Dorsolateral prefrontal cortex (tissue), 122 donors: ENCODE measurements at places on chromosomes 13 and 19. TPM values are rescaled to one million over a fixed set of nuclear protein-coding genes. Genes with fewer than 3 reads are reported as not detected.

DNA sequence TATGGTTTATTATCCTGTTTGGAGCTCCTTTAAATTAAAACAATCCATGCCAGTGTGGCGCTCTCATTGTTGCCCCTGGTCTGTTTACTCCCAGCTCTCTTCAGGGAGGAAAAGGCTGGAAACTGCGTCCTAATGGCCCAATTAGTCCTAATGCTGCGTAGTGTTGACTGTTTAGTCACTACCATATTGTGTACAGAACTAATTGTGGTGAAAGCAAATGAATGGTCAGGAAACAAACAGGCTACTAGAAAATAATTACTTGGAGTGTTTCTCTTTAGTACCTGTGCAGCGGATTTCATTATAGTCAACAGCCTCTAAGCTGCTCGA lies 54.5 kb upstream of the MTIF3 start:
- no peak for DNase-seq

DNA sequence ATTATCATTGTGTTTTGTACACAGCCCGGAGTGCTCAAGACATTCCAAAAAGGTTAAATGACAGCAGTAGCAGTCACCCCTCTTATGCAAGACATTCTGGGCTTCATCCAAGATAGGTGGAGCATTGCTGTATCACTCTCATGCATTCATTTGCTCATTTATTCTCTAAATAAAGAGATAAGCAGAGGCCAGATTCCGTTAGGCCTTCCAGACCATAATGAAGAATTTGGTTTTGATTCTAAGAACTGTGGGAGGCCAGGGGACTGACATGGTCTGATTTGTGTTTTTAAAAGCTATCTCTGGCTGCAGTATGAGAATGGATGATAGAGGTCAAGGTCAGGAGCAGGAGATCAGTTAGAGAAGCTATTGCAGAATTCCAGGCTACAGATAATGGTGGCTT lies 145.8 kb downstream of the KCNRG start:
- DNase-seq, result no peak

GRCh38 chr19:49588365-49589122 lies 2.4 kb upstream of the PRR12 start:
- DNase-seq, result no peak

PRODH2 gene
- total RNA-seq, result not detected

ZNF729 gene
- total RNA-seq, result 0.25 TPM
